Stimulated activated CD8-positive, alpha-beta memory T cell treated with anti-CD3 and anti-CD28 coated beads, Interleukin-12 subunit alpha, Interleukin-12 subunit beta, amount 100 ng/mL, for 1 hour (primary cell): ENCODE measurements at places on chromosomes 12 and 14.

DNA sequence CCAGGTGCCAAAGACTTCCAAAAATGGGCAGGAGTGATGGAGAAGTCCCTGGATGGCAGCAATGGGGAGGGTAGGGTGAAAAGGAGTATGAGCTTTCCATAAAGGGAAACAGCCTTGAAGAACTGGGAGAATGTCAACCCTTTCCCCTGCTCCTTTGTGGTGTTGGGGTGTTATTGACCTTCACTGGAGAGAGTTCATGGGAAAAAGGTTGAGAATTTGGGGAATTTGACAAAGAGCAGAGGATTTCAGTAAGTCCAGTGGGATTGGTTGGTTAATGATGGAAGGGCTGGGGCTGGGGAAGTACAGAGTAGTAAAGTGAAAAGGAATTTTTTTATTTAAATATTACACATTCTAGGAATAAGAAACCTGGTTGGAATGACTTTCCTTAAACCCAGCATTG, 116.6 kb downstream of the ERC1 start:
- no peak for DNase-seq

- DNase-seq, result no peak
Measured at GRCh38 chr12:117494833-117495655, 133.6 kb upstream of the NOS1 start.

DNA sequence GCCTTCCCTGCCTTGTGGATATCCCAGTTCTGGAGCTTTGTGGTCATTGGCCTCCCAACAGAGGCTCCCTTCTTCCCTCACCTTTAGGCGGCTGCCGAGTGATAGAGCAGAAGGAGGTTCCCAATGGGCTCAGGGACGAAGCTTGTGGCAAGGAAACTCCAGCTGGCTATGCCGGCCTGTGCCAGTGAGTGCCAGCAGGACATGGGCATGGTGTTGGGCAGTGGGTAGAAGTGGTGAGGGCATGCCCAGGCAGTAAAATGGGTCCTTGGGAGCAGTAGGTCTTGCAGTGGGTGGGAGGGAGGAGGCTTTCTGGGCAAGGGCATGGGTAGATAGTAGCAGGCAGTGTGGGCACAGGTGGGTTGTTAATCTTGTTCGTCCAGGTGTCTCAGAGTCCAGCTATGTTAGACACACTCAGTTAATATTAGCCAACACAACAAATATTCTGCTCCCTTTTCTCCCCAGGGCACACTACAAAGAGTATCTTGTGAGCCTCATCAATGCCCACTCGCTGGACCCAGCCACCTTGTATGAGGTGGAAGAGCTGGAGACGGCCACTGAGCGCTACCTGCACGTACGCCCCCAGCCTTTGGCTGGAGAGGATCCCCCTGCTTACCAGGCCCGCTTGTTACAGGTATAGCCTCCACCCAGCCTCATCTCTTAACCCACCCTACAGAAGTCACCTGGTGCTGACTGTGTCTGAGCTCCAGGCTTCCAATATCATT, 1.1 kb upstream of the IRF9 start:
- no peak for DNase-seq

DNA sequence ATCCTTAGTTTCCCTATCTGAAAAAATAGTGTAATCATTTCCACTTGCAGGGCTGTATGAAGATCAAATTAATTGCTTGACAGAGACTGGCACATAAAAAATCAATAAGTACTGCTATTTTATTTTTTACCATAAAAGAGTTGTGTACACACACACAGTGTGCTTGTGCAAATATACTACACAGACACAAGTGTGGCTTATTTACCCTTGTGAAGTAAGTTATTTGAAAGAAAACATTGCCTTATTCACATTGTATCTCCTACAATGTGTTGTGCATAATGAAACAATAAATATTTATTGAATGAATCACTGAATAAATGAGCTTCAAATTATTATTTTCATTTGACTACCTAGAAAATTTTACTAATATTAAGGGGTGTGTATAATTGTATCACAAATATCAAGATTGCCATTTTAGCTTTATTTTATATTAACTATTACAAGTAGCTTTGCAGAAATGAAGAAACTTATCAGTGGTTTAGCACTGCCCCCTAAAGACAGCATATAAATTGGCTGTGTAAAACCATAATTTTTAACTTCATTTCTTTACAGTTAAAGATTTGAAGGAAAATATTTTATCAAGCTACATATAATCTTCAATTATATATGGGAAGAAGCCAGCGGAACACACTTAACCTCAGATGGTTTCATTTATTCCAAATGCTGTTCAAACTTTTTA, 11.3 kb downstream of the GARIN6 start:
- DNase-seq, result no peak

DNA sequence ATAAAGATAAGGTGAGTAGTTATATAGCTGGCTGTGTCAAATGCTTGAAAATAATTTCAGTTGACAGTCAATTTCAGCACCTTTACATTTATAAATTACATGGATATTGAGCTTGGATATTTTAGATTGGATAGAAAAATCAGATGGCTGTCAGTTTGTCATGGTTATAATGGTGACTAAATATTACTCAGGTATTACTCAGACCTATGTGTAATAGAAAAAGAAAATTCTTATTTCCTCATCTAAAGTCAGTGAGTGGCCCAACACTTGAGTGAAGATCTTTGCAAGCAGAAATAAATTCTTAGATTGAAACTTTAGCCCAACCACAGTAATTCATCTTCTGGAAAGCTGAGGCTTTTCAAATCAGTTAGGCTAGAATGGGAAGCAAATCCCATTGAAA, 354.4 kb downstream of the NAV3 start:
- no peak for DNase-seq

GRCh38 chr14:92033906-92034687, 5.8 kb downstream of the TRIP11 start:
- no peak for DNase-seq

GRCh38 chr14:92398888-92399636, 76.1 kb downstream of the SLC24A4 start:
- no peak for DNase-seq

GRCh38 chr12:53750812-53751335, 905 bp downstream of the CISTR start:
- no peak for DNase-seq

- DNase-seq, result no peak
Measured at GRCh38 chr14:49173765-49174373, 412.3 kb downstream of the RPS29 start.

GRCh38 chr14:96216627-96217026, 12.0 kb downstream of the BDKRB2 start:
- DNase-seq, result no peak

DNA sequence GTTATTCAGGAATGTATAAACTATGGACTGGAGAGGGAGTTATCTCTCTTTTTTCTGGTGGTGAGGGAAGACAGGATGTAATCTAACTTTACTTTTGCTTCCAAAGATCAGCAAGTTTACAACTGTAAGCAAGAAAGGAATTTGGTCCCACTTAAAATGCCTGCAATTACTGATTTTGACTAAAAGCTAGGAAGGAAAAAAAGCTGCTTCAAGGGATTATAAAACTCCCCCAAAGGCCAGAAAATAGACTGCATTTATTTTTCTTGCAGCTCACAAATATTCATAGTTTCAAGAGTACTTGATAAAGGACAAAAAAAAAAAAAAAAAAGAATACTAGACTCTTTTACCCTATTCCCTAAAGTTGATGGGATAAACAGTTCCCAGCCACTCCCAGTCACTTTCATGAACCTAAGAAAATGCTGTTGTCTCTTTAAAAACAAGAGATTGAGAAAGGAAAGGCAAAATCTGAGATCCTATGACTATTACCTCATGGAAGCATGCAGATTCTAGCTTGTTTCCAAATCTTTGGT, 128.7 kb upstream of the BMP4 start:
- DNase-seq, result no peak

- no peak for DNase-seq
Measured at GRCh38 chr14:76169776-76170175, 18.1 kb downstream of the GPATCH2L start.

GRCh38 chr12:127290251-127290650, 976.7 kb upstream of the TMEM132C start:
- no peak for DNase-seq

GRCh38 chr12:19206493-19207077, 77.1 kb downstream of the PLEKHA5 start:
- no peak for DNase-seq

DNA sequence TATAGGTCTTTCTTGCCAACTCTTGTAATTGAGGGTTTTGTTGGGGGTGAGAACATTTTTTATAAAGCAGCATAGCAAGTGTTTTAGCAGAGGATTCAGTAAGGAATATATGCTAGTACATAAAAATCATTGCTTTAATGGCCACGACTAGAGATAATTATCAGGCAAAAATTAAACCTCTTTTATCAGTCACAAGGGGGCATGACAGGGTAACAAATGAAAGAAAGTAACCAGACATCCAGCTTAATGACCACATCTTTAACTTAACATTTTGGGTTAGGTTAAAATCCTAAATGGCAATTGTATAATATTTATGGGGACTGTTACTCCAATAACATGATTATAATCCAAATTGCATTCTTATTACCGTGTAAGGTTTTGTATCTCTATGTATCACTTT, 119.6 kb downstream of the LRRIQ1 start:
- no peak for DNase-seq

- no peak for DNase-seq
Measured at GRCh38 chr12:53558631-53559030, 51.3 kb upstream of the NPFF start.

DNA sequence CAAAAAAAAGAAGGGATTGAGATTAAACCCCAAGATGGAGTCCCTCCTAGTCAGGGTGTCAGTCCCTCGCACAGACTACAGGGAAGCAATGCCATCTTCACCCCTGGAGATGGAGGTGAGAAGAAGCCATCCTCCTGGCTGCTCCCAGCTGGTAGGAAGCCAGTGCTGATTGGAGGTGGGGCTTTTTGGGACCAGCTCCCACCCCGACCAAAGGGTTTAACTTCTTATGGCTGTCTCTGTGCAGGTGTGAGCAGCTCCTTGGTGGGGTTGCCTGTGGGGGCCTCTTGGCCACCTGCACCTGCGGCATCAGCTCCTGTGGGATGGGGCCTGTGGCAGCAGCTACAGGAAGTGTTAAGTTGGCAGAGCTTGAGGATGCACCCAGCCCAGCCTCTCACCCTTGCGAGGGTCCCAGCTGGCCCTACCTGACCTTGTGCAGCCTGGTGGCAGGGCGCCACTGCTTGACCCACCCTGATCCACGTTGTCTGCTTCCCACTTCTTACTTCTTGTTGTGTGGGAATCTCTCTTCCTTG, 3.8 kb upstream of the KRT86 start:
- DNase-seq, result no peak

GRCh38 chr12:38279756-38280155, 36.8 kb upstream of the ALG10B start:
- DNase-seq, result no peak

GRCh38 chr12:18277196-18277595, 15.9 kb downstream of the PIK3C2G start:
- no peak for DNase-seq

- DNase-seq, result no peak
Measured at GRCh38 chr14:74508844-74509428, 15.4 kb downstream of the ISCA2 start.

GRCh38 chr12:66901138-66901932, 222.5 kb upstream of the GRIP1 start:
- DNase-seq, result no peak

GRCh38 chr12:20120403-20120725, 248.0 kb upstream of the PDE3A start:
- no peak for DNase-seq

GRCh38 chr12:101941306-101942249, 64.2 kb downstream of the DRAM1 start:
- DNase-seq, result no peak

DNA sequence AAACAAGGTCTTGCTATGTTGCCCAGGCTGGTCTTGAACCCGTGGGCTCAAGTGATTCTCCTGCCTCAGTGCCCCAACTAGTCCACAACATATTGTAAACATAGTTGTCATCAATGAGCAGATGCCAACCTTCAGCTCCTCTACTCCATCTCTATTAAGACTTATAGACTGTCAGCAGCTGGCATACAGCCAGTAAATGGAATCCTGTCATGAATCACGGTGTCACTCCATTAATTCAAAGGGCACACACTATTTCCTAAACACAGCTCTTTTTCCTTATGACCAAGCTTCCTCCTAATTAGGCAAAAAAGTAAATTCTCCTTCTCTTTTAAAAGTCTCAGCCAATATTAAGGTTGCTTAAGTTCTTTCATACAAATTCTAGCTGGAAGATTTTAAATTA, 111.2 kb downstream of the ITPR2 start:
- DNase-seq, result no peak

- no peak for DNase-seq
Measured at GRCh38 chr12:108457006-108457733, 57.9 kb upstream of the FICD start.

DNA sequence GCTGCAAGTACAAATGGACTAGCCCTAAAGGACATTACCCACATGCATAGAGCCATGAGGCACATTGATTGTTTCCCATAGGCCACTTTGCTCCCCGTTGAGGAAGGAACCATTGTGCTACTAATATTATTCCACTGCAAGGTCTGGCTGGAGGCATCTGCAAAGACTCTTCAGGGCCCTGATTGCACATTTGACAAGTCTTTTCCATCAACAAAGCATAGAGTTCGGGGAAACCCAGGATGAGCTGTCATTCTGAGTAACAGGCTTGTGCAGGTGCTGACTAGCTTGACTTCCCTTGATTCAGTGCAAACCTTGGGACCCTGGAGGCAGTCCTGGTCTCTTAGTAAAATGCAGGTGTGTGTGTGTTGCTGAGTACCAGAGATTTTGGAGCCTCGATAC, 73.8 kb downstream of the SUSD6 start:
- no peak for DNase-seq

GRCh38 chr12:2032506-2032905, 20.3 kb upstream of the CACNA1C start:
- no peak for DNase-seq

GRCh38 chr14:89912667-89913211, 41.8 kb downstream of the EFCAB11 start:
- no peak for DNase-seq

GRCh38 chr14:32083789-32084188, 6.7 kb downstream of the ARHGAP5 start:
- DNase-seq, result no peak

- no peak for DNase-seq
Measured at GRCh38 chr14:105064001-105064400, 1.2 kb downstream of the GPR132 start.

DNA sequence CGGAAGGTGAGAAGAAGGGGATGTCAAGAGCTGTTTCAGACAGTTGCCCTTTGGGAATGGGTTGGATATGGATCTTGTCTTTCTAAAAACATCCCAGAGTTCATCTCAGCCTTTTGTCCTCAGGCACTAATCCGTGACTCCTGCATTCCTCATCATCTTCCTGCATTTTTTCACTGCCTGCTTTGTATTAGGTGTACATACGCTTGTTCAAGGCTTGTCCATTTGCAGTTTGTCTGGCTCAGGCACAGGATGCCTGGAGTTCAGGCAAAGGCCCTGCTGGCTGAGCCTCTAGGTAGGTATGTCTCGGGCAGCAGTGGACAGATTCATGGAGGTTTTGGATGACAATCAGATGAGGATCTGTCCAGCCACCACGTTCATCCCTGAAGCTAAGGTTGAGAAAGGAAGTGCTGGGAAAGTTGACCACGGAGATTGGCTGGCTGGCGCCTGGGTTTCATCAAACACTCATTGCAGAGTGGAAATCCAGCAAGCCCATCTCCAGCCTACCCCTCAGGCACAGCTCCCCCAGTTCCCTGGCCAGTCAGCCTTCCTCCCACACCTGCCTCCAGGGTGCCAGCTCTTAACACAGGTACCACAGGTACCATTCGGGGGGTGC, 12.4 kb upstream of the TMEM106C start:
- DNase-seq, result no peak
